Lung (tissue), 17 donors: ENCODE measurements at places on chromosomes 13 and 19.
A peak's percentile ranks its signal among the peaks of the same experiment; 100 is the strongest.

DNA sequence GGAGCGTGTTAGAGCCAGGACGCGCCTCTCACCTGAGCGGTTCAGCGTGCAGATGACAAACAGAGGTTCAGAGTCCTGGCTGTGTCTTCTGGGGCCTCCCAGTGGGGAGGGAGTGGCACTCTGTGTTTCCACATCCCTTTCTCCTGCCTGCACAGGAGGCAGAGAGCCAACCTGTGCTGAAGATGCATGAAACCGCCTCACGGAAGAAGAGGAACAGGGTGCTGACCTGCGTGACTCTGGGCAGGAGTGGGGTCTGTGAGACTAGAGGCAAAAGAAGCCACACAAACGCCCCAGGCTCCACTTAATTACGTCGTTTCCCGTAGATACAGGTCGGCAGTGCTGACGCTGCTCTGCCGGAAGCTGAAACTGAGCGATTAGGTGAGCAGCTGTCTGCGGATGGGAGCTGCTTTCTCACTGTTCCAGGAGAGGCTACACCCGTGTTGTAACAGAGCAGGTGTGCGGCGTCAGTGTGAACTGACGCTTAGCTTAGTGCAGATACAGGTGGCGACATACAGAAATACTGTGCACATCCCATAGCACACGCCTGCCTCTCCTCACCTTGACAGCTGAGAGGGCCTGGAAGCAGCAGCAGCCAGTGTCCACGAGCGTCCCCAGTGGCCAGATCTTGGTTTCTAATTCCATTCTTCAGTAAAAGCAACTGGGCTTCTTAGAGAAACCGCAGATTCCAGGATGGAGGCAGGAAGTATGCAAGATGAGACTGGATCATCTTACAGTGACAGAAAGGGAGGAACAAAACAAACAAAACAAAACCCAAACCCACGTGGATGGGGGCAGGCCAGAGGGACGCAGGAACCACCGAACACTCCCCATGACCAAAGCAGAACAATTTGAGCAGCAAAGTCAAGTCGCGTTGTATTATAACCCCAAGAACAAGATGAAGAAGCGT, 37.7 kb upstream of the MCF2L start:
- DNase-seq = peak; percentile 33

DNA sequence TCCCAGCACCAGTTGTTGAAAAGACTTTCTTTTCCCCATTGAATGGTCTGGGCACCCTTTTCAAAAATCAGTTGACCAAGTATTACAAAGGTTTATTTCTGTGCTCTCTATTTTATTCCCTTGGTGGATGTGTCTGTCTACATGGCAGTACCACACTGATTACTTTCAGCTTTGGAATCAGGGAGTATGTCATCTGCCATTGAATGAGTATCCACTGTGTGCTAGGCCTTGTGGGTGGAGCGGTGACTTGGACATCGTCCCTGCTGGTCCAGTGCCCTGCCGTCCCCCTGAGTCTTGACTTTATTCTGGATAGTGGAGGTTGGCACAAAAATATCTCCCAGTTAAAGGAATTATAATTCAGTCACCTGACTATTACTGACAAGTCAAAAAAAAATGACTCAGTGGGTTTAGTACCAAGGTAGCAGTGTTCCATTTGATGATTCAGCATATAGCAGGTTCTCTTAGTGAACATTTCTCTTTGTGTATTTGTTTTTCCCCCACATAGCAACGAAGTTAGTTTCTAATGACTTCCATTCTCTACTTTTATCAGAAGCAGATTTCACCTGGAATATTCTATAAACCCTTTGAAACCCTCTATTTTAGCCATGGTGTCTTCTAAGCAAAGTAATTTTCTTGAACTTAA, 3.9 kb downstream of the UPF3A start:
- DNase-seq = no peak

DNA sequence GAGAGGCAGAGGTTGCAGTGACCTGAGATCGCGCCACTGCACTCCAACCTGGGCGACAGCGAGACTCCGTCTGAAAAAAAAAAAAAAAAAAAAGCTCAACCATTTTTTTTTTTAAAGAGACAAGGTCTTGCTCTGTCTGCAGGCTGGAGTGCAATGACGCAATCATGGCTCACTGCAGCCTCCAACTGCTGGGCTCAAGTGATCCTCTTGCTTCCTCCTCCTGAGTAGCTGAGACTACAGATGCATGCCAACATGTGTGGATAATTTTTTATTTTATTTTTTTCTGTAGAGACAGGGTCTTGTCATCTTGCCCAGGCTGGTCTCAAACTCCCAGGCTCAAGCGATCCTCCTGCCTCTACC, 10.3 kb downstream of the EHD2 start:
- peak; percentile 86 for DNase-seq

- no peak for DNase-seq
These were observed 15.9 kb downstream of the KL start for GRCh38 chr13:33032037-33032625.

GRCh38 chr19:31517224-31518180, 168.3 kb upstream of the TSHZ3 start:
- DNase-seq = no peak

- DNase-seq = peak; percentile 88
These were observed 11.8 kb downstream of the LRRC4B start for GRCh38 chr19:50556282-50557008.

DNA sequence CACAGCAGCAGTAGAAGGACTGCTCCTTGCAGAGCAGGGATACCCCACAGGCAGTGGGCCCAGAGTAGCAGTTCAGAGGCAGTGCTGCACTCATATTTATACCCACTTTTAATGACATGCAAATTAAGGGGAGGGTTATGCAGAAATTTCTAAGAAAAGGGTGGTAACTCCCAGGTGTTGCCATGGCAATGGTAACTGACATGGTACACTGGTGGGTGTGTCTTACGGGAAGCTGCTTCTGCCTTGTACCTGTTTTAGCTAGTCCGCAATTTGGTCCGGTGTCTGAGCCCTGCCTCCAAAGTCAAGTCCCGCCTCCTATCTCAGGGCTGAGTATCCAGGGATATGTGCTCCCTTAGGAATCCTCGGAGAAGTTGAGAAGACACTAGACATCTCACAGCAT, 79.2 kb upstream of the UQCRFS1 start:
- DNase-seq = no peak

- DNase-seq = no peak
These were observed 9.7 kb upstream of the PTBP1 start for GRCh38 chr19:787536-787935.

DNA sequence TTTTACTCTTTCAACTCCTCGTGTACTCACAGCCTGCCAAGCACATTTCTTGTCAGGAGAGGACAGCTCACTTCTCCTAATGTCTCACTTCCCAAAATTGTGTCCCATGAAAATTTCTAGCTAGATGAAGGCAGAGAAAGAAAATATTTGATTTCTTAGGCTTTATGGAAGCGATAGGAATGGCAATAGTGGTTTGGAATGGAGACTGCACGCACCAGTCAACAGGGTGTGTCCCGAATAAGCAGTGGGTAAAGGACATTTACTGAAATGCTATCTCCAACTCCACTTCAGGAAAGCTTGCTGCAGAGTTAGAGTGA, 321 bp upstream of the ZNF222 start:
- no peak for DNase-seq

- no peak for DNase-seq
These were observed 67.5 kb downstream of the B3GLCT start for GRCh38 chr13:31267126-31267784.

DNA sequence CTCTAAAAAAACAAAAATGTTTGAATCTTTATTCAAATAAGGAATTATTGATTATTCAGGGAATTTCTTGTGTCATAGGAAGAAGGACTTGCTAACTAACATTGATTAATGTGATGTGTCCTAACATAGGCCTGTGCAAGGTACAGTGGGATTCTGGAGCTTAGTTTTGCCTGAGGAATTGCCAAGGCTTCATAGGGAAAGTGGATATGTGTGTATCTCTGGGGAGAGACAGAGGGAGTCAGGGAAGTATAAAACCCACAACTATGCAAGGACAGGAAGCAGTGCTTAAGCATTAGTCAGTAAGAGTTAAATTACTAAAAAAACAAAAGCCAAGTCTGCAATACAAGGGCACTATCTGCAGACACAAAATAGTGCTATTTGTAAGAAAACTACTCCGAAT, 59.6 kb downstream of the WDFY2 start:
- no peak for DNase-seq

DNA sequence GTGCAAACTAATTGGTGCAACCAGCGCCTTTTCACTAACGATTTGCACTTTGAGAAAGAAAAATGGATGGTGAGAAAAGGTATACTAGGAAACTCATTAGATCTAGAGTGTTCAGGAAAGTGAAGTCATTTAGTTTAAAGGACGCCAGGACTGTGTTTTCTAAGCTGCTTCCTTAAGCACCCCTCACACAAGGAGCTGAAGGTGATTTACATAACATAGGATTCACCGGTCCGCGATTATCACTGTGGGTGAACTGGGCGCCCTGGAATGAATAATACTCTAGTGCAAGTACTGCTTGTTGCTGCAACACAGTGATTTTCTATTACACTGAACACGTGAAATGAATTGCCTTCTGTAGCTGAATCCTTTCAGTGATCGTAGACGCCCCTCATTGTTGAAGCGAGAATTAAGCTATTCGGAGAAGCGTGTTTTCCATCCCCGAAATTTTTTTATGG, 2.6 kb upstream of the MAB21L1 start:
- peak; percentile 42 for DNase-seq

GRCh38 chr19:44723299-44723951, 24.5 kb downstream of the CEACAM16 start:
- DNase-seq = no peak

DNA sequence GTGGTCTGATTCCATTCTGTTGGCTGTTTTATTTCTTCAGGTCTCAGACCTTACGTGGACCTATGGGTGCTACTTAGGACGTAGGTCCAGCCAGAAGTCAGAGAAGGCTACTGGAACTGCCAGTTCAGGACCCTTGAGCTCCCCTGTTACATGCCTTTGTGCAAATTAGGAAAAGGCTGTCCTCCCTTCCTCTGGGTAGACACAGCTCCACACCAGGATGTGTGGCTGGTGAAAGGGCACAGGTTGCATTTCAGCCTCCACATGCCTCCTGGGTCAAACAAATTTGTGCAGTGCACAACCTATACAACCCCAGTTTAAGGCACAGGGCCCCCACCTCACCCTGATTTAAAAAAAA, 43.9 kb upstream of the MAP3K10 start:
- no peak for DNase-seq

DNA sequence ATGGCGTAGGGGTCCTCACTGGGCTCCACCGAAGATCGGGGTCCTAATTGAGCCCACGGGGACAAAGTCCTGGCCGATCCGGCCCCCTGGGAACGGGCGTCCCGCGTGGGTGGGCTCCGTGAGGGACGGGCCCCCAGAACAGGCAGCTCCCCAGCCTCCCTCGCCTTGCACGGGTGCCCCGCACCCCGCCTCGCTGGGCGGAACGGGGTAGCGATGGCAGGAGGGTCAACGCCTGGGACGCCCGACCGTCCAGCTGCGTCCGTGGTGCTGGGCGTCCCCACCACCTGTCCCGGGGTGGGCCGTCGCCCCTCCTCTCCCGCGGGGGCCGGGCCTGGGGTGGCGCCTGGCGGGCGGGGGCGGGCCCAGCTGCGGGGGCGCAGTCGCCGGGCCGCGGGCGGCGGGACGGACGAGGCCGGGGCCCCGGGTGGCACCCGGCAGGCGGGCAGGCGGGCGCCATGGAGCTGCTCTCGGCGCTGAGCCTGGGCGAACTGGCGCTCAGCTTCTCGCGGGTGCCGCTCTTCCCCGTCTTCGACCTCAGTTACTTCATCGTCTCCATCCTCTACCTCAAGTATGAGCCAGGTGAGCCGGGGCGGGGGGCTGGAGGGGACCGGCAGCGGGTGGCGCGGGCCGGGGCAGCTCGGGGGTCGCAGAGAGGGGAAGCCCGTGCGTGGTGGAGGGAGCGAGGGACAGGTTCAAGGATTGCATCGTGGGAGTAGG, at the start of gene TMEM38A:
TSS of gene TMEM38A (plus strand) at position 377 of the 717 bp plus-strand sequence. CDS start at position 456, 79 bp downstream.
- peak; percentile 27 for DNase-seq

DNA sequence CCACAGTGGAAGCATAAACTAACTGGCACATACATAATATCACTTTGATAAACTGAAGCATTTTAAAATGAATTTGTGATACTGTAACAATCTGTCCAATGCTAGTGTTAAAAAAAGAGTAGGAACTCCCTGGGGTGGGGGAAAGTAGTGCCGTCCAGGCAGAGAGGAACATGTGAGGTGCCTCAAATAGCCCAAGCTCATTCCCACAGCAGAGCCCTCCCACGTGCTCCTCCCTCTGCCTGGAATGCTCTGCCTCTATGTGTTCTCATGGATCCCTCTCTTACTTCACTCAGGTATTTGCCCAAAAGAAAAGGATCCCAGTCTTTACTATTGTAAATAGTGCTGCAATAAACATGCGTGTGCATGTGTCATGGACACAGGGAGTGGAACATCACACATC, 188.1 kb downstream of the NHLRC3 start:
- DNase-seq = no peak

DNA sequence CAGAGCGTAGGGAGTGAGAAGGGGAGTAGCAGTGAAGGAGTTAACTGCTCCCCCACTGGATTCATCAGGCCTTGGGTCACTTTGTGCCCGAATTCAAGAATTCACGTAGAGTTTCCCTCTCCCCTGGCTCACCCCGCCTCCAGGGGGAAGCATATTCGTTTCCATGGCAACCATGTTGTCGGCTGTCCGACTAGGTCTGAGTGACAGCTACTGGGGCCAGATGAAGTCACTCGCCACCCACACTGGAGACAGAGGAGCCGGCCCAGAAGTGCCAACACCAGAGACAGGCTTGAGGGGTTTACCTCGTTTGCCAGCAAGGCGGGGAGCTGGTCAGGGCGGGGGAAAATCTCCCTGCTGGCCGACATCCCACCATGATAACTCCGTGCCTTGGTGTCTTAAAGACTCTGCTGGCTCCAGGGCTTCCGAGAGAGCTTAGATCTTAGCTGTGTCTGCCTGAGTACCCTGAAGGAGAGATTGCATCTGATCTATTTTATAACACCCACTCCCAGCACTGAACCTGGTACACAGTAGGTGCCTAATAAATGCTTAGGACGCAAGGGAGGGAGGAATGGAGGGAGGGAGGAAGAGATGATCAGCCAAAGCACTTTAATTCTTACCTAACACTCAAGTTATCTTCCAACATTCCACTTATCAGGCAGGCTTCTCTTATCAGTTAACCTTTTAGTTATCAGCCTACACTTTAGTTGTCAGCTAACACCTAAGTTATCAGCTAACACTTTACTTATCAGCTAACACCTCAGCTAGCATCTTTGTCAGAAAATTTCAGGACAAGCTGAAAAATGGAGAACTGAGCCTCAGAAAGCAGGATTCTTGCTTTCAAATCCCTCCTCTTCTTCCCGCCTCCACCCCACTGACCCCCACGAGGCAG, 57.2 kb upstream of the ZNRF4 start:
- DNase-seq = peak; percentile 6

DNA sequence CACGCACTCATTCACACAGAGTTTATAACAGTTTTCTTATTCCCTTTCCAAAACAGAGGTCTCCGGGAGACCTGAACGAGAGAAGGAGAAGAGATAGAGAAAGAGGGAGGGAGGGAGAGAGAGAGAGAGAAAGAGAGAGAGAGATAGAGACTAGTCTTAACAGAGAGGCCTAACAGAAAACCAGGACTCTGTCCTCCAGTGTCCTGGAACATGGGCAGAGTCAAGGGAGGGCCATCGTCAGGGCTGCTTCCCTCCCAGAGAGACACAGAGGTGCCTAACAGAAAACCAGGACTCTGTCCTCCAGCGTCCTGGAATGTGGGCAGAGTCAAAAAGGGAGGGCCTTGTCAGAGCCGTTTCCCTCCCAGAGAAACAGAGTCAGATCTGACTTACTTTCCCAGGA, 78.7 kb downstream of the WTIP start:
- no peak for DNase-seq
